ENCODE measurements at places on chromosomes 12 and 14.

DNA sequence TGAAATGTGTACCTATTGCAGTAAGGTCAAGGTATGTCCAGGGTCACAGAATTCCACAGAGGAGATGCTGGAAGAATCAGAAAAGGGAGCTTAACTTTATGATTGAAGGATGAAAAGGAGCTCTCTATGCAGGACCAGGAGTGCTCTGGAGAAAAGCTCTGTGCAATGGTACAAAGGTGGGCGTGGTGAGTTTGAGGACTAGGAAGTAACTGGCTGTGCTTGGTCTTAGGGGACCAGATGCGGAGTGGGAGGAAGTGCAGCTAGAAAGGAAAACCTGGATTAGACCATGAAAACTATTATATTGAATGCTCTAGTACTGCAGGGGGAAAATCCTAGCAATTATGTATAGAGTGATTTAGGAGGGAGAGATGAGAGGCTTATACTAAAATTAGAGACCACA lies 56.8 kb downstream of the BTG1 start:
- no peak for DNase-seq

GRCh38 chr12:121513464-121514183 lies 67.2 kb downstream of the KDM2B start:
- no peak for DNase-seq

DNA sequence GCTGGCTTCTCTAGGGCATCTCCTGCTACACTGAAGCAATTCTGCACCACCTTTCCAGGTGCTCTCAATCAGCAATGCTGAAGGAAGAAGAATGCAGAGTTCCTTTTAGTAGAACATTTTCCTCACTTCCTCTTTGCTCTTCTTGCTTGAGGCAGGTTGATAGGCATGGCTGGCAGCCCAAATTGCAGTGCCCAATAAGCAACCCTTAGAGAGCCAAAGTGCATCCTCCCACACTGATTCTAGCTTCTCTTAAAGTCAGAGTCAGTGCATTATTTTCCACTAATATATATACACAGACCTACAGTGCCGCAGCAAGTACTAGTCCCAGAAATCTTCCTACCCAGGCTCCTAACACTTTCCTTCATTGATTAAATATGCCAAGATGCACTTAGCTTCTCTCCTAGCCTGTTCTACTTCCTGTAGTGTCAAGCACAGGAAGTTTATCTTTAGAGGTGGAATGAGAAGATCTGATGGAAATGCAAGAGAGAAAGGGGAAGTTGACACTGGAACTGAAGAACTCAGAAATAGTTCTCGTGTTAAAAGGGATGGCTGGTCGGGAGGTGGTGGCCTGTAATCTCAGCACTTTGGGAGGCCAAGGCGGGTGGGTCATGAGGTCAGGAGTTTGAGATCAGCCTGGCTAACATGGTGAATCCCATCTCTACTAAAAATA lies 132.7 kb downstream of the SSPN start:
- DNase-seq, result no peak

DNA sequence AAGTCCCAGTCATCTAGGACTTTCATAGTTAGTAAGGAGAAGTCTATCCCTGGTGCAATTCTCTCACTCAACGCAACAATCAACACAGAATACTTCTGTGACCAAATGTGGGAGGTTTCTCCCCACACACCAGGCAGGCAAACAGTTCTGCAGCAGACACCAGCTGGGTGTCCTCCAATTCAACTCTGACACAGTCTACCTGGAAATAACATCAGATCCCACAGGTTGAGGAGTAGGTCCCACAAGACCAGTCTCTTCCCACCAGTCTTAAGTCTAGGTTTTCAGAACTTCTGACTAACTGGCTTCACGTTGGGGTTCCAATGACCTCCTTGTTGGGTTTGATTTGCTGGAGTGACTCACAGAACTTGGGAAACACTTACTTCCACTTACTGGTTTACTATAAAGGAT lies 14.8 kb downstream of the ACOT6 start:
- no peak for DNase-seq

DNA sequence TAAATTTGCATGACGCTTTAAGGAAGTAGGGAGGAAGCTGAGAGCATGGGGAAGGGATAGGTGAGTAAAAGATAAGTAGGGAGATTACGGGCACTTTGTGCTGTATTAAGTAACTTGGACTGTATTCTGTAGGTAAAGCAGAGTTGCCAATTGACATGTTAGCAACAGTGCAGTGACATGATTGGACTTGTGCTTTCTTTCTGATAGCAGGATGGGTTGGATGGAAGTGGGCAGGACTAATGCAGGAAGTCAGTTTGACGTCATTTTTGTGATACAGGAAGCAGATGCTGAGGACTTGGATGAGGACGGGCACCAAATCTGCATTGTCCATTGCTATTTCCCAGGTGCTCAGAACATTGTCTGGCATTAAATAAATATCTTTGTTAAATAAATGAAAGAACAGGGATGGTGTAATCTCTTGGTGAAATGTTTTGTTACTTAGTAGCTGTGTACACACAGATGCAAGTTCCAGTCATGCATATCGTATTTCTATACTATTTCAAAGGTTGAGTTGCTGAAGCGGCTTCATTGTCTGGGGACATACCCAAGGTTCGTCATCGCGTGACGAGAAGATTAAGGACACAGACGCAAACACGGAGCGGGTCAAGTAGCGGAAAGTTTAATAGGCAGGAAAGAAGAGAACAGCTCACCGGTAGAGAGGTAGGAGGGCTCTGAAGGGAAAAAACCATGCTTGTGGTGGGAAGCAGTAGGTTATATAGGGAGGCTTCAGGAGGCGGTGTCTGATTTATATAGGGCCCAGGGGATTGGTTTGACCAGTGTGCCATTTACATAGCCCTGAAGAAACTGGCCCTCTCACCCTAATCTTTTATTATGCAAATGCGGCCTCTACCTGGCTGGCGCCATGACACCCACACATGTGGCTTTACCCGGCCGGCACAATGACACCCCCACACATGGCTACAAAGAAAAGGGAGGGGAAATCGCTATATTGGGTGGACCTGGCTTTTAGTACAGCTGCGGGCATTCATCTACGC lies 30.7 kb downstream of the GUCY2C start:
- no peak for DNase-seq

- no peak for DNase-seq
Observed at GRCh38 chr14:104917993-104918392, 6.7 kb upstream of the PLD4 start.

Data from HS-27A (cell line).